ENCODE measurements at places on chromosomes 4 and X. TPM values are rescaled to one million over a fixed set of nuclear protein-coding genes. Genes with fewer than 3 reads are reported as not detected.

DNA sequence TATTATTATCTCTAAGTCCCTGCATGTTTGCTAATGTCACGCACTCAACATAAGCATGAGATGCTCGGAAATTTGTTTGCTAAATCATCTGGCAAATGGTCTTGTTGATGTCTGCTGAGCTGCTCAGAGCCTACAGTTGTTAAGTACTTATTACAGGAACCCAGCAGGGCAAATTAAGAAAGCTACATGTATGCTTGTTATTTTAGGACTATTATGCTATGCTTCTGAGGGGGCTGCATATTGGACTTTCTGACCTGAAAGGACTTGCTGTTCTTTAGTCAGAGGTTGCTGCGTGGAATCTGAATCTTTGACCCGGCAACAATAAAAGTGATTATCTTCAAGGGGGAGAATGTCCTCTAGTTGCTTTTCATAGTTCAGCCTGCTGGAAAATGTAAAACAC is 36.3 kb upstream of the TENM3 start:
- H3K27ac ChIP-seq, result no peak overlapping the region
- DNase-seq, result no peak
- no peaks in the 10 kb centered on the region for H3K27me3 ChIP-seq
- H3K4me1 ChIP-seq, result peaks cover 59% of the 10 kb centered on the region
- no peak overlapping the region for H3K4me3 ChIP-seq
- H3K36me3 ChIP-seq, result no peaks in the 10 kb centered on the region

DNA sequence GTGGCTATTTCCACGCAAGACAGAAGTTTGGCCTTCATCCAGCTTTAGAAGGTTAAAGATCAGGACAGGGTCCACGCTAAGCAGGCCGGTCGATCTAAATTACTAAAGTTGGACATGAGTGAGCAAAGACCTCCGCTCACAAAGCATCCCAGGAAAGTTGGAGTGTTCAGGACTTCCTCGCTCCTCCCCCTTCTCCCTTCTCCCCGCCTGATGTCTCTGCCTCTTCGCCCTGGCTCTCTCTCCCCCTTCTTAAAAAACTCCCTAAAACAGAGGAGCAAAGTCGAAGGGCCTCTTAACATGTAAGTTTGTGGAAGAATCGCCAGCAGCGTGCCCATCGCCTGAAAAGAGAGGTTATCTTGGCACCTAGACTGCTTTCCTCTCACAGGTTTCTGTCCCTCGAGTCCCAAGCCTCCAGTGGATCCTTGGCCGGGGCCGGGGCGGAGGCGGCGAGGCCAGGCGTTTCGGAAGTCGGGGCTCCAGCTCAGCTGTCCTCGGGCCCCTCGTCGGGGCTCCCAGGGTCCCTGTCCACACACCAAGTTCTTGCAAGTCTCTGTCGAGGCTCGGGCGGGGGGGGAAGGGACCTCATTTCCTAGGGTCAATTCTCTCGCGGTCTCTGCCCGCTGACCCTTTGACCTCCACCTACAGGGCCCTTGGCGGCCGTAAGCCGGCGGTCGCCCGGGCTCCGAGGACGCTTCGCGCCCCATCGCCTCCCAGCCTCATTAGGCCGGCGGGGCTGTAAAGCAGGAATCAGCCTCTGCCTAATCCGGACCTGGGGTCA is 7.6 kb downstream of the ZIC3 start:
- no peak overlapping the region for H3K4me3 ChIP-seq
- peaks cover 95% of the 10 kb centered on the region for H3K27me3 ChIP-seq
- H3K27ac ChIP-seq, result no peak overlapping the region
- no peaks in the 10 kb centered on the region for H3K4me1 ChIP-seq
- H3K36me3 ChIP-seq, result no peaks in the 10 kb centered on the region

Gene HSFX4
- not detected for total RNA-seq

DNA sequence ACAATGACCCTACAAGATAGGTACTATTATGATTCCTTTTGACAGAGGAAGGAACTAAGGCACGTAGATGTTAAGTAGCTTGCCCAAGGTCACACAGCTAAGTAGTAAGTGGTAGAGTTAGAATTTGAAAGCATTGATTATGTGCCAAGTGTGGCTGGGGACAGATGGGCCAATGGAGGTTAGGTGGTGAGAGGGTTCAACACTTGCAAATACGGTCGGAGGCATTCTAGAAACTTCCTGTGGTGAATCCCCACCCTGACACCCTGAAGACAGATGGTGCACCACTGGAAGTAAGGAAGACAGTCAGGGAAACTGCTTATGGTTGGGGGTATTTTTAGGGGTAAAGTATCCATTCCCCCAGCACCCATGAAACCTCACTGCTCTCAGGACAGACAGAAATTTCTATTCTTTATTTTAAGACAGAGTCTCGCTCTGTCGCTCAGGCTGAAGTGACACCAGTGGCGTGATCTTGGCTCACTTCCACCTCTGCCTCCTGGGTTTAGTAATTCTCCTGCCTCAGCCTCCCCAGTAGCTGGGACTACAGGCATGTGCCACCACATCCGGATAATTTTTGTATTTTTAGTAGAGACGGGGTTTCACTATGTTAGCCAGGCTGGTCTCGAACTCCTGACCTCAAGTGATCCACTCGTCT is 142.5 kb downstream of the RASL11B start:
- DNase-seq, result no peak
- no peak overlapping the region for H3K4me3 ChIP-seq
- no peaks in the 10 kb centered on the region for H3K27me3 ChIP-seq
- H3K4me1 ChIP-seq, result peaks cover 23% of the 10 kb centered on the region

Gene FGFBP1
- total RNA-seq, result 0.96 TPM

GRCh38 chr4:131091896-131092295 is 1995.9 kb downstream of the C4orf33 start:
- no peaks in the 10 kb centered on the region for H3K36me3 ChIP-seq
- H3K27ac ChIP-seq, result no peak overlapping the region
- H3K27me3 ChIP-seq, result no peaks in the 10 kb centered on the region
- DNase-seq, result no peak

Gene RASGEF1B
- 7.2 TPM for total RNA-seq

All from mesothelial cell of epicardium (in vitro differentiated cells).